ENCODE measurements at places on chromosomes 16 and 17.

- DNase-seq: no peak
These were observed 12.2 kb upstream of the SLX4 start for GRCh38 chr16:3623642-3624041.

DNA sequence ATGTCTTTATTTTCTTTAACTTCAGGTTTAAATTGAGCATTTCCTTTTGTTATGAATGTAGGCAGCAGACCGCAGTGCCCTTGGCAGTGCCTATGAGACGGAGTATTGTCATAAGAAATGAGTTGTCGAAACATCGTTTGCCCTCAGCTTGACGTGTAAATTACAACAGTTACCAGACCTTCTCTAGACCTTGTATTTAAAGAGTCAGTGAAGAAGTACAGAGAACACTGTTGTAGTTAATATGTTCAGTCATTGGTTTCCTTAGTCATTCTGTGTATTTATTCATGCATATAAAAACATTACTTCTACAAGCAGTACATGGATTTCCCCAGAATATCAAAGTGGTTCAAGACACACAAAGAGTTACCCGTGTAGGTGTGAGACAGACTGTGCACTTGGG lies 19.0 kb downstream of the IRF8 start:
- no peak for DNase-seq

DNA sequence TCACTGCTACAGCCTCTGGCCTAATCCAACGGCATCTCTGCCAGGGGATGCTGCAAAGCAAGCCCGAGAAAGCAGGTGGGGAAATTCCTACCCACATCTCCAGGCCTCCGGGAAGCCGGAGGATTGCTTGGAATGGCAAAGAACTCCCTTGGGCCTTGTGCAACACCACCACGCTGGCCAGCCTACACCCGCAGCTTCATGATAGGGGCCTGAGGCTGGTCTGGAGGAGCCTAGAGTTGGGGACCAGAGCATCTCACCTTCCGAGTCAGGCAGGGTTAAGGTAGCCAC lies 20.3 kb downstream of the GGA3 start:
- DNase-seq: no peak

DNA sequence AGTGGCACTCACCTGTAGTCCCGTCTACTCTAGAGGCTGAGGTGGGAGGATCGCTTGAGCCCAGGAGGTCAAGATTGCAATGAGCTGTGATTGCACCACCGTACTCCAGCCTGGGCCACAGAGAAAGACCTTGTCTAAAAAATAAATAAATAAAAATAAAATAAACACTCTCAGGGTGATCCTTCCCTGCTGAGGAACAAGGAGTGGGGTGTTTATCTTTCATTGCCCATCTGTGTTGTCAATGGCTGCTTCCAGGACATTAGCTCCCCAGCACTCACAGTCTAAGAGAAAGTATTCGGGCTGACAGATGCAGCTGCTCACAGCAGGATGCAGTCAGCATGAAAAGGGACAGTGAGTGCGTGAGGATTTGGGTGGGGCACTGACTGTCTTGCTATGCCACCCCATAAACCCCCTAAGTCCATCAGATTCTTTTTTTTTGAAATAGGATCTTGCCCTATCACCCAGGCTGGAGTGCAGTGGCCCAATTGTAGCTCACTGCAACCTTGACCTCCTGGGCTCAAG lies 31.3 kb upstream of the RBBP6 start:
- no peak for DNase-seq

- no peak for DNase-seq
These were observed 81.8 kb downstream of the AKAP1 start for GRCh38 chr17:57166803-57167202.

- no peak for DNase-seq
These were observed 1023.4 kb upstream of the CDH8 start for GRCh38 chr16:63059676-63060075.

DNA sequence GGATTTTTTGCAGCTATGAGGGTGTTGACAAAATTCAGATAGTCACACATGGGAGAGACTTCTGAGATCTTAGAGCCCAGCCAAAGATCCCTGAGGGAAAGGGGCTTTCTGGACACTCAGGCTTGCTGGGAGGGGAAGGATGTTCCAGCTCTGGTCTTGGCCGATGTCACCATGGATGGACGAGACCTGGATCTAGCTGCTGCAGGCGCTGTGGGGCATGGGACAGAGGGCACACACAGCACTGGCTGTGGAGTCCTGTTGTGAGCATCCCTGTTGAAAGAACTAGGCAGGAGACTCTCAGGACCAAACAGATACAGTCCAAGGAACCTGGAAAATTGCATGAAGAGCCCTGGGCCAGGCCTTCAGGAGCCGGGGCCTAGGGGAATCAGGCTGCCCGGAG lies 80.1 kb upstream of the SDK2 start:
- no peak for DNase-seq
